ENCODE measurements at places on chromosomes 7 and 10.

GRCh38 chr7:55192723-55193122, 172.4 kb upstream of the LANCL2 start:
- no peak for DNase-seq

GRCh38 chr7:101538596-101539459, 90.3 kb downstream of the MYL10 start:
- peak; percentile 17 for DNase-seq

- DNase-seq = no peak
These were observed 64.1 kb upstream of the EEPD1 start for GRCh38 chr7:36088966-36089365.

GRCh38 chr7:27173956-27174873, at the start of gene HOXA10:
TSS of gene HOXA10 (minus strand) at chr7:27174320. CDS start at chr7:27174306, 14 bp downstream.
- no peak for DNase-seq

DNA sequence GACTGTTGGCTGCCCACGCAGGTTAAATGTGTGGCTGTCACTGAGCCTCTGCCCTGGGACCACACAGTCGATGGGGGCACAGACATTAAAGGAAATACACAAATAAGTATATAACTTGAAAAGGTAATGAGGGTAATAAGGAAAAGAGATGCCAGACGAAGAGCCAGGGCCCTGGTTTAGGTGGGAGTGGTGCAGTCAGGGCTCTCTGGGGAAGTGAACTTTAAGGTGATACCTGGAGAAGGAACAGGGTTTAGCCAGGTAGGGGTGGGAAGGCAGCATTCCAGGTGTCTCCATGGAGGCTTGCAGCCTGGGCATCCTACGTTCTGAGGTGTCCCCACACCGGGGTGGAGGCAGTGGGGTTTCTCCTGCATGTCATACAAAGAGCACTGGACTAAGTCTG, 50.4 kb downstream of the UNC5B start:
- DNase-seq = no peak

DNA sequence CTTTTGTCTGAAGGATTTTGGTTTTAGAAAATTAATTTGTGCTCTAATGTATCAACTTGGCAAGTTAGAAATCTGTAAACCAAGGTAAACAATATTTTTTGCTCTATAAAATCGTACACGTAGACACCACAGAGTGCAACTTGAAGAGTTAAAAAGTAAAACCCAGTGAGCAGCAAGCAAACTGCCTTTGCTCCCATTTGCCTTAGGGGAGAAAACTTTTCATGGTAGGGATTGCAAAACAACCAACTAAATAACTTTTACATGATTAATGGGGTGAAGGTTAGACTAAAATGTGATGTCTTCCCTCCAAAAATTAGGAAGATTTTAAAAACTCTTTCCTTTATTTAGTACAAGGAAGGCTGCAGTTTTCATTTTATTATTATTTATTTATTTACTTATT, 224.2 kb upstream of the LYZL1 start:
- DNase-seq = no peak

- peak; percentile 17 for DNase-seq
These were observed 64.4 kb upstream of the AHR start for GRCh38 chr7:17234030-17234397.

DNA sequence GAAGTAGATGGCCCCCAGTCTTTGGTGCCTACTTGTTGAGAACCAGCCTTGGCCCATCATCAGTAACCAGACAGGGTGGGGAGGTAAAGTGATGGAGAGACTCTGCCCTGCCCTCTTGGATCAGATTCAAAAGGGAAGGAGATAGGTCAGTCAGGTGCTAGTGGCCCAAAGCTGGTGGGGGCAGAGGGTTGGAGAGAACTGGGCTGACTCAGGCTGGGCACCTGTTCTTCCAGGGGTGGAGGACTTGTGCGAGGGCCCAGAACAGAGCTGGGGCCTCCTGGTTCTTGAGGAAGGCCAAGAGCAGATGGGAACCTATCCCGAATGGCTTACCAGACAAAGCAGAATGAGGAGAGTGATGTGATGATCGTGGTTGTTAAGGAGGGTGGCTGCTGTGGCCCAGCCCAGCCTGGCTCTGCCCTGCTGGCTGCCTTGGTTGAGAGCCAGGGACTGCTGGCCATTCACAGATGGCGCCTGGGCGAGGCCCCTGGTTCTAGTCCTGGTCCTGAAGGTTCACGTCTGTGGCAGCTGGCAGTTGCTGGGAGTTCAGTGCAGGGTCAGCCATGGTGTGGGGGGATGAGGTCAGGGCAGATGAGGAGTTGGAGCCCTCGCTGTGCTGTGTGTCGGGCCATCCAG, 36.6 kb downstream of the PALD1 start:
- DNase-seq = no peak

DNA sequence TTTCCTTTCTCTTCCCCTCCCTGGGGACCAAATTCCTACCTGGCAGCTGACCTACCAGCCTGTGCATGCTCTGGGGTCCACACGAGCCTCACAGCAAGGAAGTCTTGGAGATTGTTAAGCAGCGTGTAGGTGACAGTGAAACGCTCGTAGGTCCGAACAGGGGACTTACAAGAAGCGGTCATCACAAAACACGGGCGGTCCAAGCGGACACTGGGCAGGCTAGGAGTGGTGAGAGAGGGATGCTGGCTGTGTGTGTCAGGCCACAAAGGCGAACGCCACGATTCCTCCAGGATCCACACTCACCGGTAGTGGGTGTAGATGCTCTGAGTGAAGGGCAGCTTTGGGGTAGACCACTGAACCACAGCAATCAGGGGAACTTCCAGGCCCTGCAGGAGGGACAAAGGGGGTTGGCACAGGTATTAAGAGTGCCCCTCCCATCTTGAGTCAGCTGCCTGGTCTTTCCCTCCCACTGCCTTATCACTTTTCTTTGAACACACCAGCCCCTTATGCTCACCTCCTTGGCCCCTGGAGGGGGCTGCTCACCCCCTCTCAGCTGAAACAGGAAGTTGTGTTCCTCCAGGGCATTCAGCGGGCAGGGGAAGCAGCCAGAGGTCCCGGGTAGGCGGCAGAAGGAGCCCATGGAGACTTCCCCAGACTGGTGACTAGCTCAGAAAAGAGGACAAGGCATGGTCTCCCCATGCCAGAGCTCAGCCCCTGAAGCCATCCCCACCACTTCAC, 2.0 kb downstream of the TRAPPC14 start:
- no peak for DNase-seq

DNA sequence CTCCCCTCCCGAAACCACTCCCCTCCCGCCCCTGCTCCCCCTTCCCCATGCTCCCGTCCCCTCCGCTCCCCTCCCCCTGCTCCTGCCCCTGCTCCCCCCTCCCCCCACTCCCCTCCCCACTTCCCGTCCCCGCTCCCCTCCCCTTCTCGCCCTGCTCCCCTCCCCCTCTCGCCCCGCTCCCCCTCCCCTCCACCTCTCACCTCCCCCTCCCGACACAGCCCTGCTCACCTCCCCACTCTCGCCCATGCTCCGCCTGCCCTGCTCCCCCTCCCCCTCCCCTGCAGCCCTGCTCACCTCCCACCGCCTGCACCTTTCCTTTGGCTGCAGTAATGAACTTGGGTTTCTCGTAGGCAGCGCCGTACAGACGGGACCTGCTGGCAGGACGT, 49.9 kb upstream of the NKX6-2 start:
- no peak for DNase-seq

GRCh38 chr10:30529373-30529998, 95.5 kb downstream of the MAP3K8 start:
- DNase-seq = peak; percentile 66

DNA sequence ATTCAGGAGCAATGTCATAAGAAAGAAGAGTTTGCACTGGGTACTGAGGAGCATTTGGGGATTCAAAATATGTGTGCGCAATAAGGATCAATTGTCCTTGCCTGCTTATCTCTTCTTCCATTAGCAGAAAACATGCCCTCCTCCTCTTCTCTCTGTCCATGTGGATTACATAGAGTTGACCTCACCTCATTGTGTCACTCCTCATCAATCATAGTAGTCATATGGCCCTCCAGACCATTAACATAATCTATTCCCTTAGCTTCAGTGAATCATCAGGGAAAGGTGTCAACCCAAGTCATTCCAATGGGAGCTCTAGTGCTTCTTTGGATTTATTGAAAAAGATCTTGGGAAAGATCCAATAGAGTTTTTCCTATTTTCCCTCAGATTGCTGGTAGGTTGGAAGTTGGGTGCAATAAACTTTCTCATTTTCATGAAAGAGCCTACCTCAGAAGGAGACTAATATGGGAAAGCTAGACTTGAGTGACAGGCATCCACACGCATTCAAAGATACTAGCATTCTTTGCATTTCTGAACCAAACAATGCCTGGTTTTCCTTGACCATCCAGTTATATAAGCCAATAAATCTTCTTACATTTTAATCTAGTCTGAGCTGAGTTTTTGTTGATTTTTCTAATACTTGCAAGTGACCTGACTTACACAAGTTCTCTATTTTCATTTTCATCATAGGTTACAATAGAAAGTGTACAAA, 71.5 kb upstream of the FAM13C start:
- DNase-seq = no peak

DNA sequence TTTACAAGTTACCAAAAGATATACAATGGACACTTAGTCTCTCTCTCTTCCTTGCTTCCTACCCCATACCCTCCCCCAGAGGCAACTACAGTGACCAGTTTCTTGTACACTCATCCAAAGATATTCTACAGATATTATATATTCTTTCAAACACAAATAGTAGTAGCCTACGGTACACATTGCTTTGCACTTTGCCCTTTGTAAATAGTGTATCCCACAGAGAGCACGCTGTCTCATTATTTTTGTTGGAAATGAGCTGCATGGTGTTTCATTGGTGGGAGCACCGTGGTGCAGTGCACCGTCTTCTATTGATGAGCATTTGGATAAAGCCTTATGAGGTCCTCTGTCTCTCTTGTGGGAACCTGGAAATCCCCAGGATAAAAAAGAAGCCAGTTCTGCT, 24.2 kb downstream of the STRA8 start:
- DNase-seq = no peak

DNA sequence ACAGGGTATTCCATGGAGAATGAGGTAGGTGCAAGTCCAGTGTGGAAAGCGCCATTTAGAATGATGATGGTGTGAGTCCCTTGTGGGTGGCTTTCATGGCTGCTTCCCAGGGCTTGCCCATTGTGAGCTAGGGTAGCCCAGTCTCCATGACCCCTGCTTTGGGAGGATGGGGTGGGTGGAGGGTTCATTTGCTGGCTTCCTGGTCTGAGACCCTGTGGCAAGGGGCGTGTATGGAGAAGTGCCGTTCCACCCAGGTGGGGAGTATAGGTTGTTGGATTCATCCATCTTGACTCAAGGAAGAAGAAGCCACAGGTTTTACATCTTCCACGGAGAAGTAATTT, 27.7 kb downstream of the CCM2 start:
- DNase-seq = no peak

DNA sequence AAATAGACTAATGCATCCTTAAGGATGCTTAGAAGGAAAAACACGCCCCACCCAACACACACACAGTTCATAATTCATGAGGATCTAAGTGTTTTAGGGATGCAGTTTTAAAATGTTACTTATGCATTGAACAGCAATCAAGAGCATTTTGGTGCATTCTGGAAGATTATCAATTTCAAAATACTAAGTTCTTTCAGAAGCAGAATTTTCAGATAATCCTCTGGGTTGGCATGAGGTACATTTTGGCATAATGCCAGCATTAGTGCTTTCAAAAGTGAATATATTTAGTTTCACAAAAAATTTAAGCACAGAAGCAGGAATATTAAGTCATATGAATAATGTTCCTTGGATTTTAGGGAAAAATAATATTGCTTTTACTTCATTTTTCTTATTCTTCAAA, 937.1 kb downstream of the REEP3 start:
- no peak for DNase-seq

GRCh38 chr10:77673101-77673500, 35.5 kb upstream of the KCNMA1 start:
- DNase-seq = no peak

- no peak for DNase-seq
These were observed 98.0 kb upstream of the GLCCI1 start for GRCh38 chr7:7870555-7870954.

DNA sequence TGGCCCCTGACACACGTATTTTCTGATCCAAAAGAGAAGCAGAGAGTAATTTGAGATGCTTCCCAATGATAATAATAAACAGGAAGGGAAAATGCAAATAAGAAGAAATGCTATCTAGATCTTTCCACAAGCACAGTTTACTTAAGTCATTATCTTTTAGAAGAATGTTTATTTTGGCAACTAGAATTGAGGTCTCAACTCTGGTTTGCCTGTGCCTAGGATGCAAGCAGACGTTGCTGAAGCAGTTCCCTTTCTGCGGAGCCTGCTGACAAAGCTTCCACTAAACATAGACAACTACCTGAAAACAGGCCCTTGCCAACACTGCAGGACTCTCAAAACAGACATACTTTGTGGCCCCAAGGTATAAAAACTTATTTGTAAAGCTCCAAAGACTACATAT, 315.8 kb upstream of the POM121L12 start:
- DNase-seq = no peak

- DNase-seq = no peak
These were observed 57.6 kb downstream of the SNX10 start for GRCh38 chr7:26349005-26349915.

GRCh38 chr7:106858618-106859532, 6.2 kb upstream of the PIK3CG start:
- DNase-seq = no peak

DNA sequence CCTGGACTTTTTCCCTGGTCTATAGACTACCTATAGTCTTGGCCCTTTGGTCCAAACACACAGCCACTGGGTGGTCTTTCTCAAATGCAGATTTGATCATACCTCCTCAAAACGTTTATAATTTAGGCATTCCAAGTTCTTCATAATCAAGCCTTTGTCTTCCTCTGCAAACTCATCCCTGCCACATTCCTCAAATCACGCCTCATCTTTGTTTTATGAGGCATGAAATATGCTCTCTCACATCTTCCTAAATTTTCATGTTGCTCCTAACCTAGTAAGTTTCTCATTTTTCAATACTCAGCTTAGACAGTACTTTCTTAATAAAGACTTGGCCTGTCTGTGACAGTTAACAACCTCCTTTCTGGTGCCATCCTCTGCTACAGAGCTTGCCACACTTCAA, 10.9 kb upstream of the HERC4 start:
- no peak for DNase-seq

DNA sequence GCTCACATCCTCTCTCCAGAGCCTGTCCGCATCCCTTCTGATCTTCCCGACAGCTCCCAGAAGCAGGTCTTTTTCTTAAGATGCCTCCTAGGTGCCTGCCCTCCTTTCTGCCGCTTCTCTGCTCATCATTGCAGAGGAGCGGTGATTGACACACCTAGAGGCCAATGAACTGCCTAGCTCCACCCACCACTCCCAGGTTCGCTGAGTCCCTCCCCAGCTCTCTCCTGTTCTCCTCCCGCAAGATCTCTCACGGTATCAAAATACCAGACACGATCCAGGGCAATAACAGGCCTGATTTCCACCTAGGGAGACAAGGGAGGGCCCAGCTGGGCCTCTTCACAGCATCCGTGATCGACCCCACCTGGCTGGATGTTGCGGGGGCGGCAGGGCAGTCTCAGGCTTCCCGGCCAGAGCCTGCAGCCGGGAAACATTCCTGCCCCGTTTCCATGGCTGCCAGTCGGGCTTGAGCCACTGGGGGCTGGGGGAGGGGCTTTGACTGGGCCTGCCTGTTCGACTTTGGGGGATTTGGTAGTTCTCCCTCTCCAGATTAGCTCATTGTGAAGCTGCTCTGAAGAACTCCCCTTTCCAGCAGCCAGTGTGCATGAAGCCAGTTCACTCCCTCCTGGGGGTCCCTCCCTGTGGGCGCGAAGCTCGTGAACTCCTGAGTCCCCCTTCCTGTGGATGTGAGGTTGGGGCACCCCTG, 373.5 kb downstream of the RPS24 start:
- DNase-seq = peak; percentile 34

All from stimulated activated CD8-positive, alpha-beta memory T cell treated with anti-CD3 and anti-CD28 coated beads, Interleukin-12 subunit alpha, Interleukin-12 subunit beta, amount 100 ng/mL, for 4 hours (primary cell).